ENCODE measurements at places on chromosomes 11 and 22. TPM values are rescaled to one million over a fixed set of nuclear protein-coding genes. Genes with fewer than 3 reads are reported as not detected.

DNA sequence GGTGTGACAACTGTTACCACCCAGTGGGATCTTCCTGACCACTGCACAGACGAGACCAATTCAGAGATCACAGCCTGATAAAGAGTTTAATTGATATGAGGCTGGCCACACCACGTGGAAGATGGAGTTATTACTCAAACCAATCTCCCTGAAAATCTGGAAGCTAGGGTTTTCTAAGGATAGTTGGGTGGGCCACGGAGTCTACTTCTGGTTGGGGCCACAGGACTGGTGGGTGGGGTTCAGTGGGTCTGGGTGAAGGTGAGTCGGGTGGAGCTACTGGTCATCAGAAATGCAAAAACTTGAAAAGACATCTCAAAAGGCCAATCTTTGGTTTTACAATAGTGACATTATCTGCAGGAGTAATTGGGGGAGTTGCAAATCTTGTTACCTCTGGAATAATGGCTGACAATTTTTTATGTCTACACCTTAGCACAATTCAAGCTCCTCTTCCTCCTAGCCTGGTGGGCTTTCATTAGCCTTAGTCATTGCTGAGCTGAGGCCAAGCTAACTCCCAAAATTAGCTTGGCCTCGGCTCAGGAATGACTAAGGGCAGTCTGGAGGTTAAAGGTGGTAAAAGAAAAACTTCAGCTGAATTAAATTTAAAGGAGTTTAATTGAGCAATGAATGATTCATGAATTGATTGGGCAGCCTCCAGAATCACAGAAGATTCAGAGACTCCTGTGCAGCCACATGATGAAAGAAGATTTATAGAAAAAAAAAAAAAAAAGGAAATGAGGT, 13.1 kb downstream of the C11orf96 start:
- DNase-seq, result no peak

DNA sequence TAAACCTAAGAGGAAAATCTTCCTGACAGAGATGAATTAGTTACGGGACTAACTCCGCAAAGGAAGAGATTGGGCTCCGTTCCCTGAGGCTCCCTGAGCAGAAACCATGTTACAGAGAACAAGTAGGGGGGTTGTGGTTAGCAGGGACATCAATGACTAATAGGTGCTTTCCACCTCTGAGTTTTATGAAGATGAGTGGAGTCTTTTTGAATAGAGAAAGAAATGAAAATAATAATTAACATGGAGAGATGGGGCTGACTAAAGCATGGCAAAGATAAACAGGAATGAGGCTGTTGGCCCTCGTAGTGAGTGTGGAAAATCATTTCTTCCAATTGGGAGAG, 47.5 kb upstream of the PICALM start:
- DNase-seq, result no peak

- no peak for DNase-seq
Measured at GRCh38 chr11:85531191-85531897, 95.8 kb downstream of the DLG2 start.

GRCh38 chr11:12235947-12236743, 125.8 kb downstream of the MICAL2 start:
- DNase-seq, result no peak

DNA sequence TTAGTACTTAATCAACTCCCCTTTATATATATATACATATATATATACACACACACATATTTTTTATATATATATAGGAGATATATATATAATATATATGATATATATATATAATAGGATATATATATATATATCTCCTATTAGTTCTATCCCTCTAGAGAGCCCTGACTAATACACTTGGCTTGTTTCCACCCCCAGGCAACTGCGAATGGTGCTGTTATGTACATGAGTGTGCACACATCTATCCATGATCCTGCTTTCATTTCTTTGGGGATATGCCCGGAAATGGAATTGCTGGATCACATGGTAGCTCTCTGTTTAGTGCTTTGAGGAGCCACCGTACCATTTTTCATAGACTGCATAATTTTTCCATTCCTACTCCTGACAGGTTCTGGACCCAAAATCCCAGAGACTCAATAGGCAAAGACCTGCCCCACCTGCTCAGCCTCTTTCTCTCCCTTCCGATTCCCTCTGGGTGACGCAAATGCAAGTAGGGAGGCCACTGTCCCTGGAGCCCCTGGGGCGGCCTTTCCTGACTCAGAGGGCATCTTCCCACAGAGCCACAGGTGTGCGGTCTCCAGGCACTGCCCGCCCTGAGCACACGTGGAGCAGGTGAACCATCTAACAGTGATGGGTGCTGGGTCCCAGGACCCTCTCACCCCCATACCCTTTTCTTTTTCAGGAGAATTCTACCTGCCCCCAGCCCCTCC, 12.0 kb downstream of the FGF3 start:
- no peak for DNase-seq

DNA sequence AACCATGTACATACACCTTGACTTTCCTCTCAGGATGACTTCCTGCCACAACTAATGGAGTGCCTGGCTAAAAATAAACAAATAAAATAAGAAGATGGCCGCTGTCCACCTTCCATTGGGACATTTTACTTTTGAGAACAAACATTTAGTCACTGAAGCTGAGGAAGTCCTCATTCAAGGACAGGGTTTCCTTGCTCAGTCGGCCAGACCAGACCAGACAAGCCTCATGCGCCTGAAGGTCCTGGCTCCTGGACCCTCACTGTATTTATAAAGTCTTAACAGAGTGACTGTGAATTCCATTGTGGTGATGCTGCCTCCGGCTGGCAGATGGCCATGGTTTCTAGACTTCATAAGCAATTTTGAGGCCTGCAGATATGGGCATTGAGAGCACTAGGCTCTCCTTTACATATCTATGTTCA, 114.5 kb downstream of the MAML2 start:
- DNase-seq, result peak; percentile 88

DNA sequence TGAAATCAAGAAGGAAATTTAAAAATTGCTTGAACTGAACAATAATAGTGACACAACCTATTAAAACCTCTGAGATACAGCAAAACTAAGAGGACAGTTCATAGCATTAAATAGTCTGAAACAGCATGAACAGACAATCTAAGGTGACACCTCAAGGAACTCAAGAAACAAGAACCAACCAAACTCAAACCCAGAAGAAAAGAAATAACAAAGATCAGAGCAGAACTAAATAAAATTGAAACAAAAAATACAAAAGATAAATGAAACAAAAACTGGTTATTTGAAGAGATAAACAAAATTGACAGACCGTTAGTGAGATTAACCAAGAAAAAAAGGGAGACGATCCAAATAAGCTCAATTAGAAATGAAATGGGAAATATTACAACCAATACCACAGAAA, 122.8 kb upstream of the TOP3B start:
- DNase-seq, result no peak

DNA sequence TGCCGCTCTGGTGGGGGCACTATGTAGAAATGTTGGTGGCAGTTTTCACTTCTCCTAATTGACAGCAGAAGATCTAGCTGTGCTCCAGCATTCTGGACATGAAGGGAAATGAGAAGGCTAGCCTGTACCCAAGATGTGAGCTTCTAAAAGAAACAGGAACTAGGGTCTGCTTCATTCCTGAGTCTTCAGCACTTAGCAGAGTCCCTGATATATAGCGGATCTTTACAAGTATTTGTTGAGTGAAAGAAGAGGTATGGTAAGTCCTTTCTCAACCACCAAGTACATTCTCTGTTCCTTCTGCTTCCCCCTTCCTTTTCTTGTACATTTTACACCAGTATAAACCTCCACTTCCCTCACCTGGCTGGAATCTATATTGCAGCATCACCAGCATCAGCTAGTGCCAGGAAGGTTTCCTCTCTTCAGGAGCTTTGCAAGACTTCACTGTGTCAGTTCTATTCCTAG, 408.3 kb upstream of the CADM1 start:
- no peak for DNase-seq

GRCh38 chr11:12053606-12054361, 45.4 kb upstream of the DKK3 start:
- DNase-seq, result peak; percentile 54

- no peak for DNase-seq
Measured at GRCh38 chr11:13137844-13138301, 128.8 kb downstream of the RASSF10 start.

- peak; percentile 81 for DNase-seq
Measured at GRCh38 chr11:65745049-65745448, 24.5 kb upstream of the RNASEH2C start.

- no peak for DNase-seq
Measured at GRCh38 chr11:64658265-64658664, 64.7 kb downstream of the NRXN2 start.

DNA sequence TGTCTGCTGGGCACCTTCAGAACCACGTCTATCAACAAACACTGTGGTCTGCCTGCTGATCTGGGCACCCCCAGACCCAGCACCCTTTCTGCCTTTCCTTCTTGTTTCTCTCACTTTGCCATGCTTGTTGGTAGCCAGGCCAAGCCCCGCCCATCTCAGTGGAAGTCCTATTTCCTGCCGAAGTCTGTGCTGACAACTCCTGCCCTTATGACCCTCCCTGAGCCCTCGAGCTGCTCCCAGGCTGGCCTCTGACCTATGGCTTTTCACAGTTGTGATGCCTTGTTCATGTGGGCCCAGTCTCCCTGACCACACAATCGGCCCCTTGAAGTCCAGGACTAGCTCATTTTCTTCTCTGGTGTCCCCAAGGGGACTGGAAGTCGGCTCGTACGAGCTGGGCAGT, 132.1 kb downstream of the DSCAML1 start:
- no peak for DNase-seq

DNA sequence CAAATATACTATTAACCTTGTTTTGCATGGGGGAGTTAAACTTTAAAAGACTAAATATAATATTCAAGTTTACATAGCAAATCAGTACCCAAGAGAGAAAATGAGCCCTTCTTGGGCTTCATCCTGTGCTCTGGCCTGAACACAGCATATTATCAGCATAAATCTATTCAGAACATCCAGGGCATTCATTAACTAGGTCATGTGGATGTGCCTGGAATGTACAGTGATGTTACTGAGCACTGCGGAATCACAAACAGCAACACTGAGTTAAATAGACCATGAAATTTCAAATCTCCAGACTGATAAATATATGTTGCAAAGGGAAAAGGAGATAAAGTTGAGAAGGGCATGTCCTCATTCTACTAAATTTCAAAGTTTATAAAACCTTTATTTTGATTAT, 426.4 kb downstream of the AASDHPPT start:
- no peak for DNase-seq

DNA sequence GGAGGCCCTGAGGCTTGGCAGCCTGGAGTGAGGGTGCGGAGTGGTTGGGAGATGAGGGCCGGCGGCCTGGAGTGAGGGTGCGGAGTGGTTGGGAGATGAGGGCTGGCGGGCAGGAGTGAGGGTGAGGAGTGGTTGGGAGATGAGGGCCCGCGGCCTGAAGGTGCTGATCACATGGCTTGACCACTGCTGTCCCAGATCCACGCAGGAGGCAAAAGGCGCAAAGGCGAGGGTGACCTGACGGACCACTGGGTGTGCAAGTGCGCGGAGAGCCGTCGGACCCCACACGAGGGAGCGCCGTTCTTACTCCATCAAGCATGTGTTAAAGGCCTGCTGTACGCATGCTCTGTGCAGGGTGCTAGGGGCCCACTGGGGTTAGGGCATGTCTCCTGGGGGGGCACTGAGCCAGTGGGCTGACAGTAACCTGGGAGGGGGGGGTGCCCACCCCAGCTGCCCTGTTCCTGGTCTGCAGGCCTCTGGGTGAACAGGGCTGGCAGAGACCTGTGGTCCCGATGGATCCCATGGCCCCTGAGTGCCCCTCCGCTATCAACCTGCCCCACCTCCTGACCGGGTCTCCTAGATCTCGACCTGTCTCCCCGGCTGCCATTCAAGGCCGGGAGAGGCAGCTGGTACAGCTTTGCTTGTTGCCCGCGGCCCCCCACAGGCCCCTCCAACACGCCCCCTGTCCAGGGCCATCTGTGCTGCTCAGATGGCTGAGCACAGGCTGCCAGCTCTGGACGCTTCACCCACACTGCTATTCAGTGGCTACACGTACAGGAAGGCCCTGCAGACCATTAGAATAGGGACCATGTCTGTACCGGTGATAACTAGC, 21.1 kb downstream of the MRGPRD start:
- no peak for DNase-seq

- no peak for DNase-seq
Measured at GRCh38 chr11:121070951-121071845, 29.8 kb upstream of the TECTA start.

GRCh38 chr11:76237914-76238313, 31.6 kb upstream of the WNT11 start:
- no peak for DNase-seq

- DNase-seq, result no peak
Measured at GRCh38 chr22:25122136-25122764, 77.4 kb upstream of the CRYBB3 start.

DNA sequence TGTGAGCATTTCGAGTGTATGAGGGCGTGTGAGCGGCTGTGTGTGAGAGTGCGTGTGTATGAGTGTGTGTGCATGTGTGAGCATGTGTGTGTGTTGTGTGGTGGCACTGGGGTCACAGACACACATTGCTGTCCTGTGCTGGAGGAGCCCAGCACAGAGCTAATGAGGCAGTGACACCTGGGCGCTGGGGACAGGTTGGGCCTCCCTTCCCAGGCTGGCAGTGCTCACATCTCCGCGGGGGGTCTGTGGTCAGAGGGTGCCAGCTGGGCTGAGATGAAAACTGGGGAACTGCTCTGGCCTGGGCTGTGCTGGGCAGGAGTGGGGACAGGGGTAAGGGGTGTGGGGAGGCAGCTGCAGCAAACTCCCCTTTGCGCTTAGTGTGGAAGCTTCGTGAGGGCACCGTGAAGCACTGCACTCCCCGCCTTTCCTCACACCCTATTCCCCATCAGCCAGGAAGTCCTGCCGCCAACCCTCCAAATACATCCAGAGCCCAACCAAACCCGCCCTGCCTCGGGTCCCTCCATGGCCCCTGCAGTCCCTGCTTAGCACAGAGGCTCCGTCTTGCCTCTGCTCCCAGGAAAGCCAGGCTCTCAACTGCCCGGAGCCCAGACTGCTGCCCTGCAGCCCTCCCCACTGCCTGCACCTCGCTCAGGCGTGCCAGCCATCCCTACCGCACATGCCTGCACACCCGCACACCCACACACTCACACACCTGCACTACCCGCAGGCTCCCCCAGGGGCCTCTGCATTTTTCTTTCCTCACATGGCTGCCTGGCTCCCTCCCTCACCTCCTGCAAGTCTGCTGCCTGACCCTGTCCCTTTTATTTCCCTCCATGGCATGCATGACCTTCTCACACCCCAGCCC, 62.0 kb upstream of the THY1 start:
- DNase-seq, result peak; percentile 81

- no peak for DNase-seq
Measured at GRCh38 chr11:113193016-113193415, 121.4 kb upstream of the TTC12 start.

GRCh38 chr22:38724926-38725571, 19.3 kb downstream of the GTPBP1 start:
- no peak for DNase-seq

- peak; percentile 73 for DNase-seq
Measured at GRCh38 chr11:11975201-11976092, 33.0 kb downstream of the DKK3 start.

GRCh38 chr22:47784367-47784983, 1022.0 kb downstream of the TBC1D22A start:
- no peak for DNase-seq

- no peak for DNase-seq
Measured at GRCh38 chr22:48838846-48839730, 988.6 kb downstream of the BRD1 start.

Gene MPZL3
- total RNA-seq, result 0.37 TPM

Gene OR56A1
- not detected for total RNA-seq

Gene ASCL3
- not detected for total RNA-seq

Gene SLC7A4
- not detected for total RNA-seq

Gene CALCA
- total RNA-seq, result not detected

Gene OR51B5
- total RNA-seq, result not detected
